ENCODE measurements at places on chromosomes 12 and 14.

GRCh38 chr12:99455350-99456035 lies 192.1 kb upstream of the GARIN6 start:
- DNase-seq = no peak

- DNase-seq = no peak
These were observed at the start of gene INHBE for GRCh38 chr12:57454566-57455373. INHBE (plus strand) TSS chr12:57455307; CDS start chr12:57455537, 230 bp downstream.

GRCh38 chr12:88955531-88955930 lies 375.3 kb upstream of the KITLG start:
- no peak for DNase-seq

- no peak for DNase-seq
These were observed 171.0 kb upstream of the HIF1A start for GRCh38 chr14:61524211-61524806.

GRCh38 chr14:21025371-21026273 lies 761 bp upstream of the NDRG2 start:
- DNase-seq = no peak

GRCh38 chr12:99695050-99695449 lies 47.5 kb downstream of the GARIN6 start:
- DNase-seq = no peak

DNA sequence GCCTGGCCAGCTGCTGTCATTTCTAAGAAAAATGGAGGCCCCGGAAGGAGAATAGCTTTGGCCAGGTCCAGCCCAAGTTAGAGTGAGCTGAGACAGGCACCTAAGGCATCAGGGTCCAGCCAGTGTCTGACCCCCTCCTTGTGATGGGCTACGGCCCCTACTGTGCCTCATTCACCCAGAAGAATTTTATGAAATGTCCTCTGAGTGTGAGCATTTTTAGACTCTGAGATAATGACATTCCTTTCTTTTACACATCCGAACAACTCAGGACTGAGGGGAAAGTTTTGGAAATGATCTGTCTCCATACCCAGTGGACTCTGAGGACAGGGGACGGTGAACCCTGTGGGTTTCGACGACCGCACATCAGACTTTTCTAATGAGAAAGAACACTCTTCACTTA lies 50.4 kb downstream of the SLC24A4 start:
- DNase-seq = no peak

- no peak for DNase-seq
These were observed 210.4 kb downstream of the ANO6 start for GRCh38 chr12:45426294-45426693.

DNA sequence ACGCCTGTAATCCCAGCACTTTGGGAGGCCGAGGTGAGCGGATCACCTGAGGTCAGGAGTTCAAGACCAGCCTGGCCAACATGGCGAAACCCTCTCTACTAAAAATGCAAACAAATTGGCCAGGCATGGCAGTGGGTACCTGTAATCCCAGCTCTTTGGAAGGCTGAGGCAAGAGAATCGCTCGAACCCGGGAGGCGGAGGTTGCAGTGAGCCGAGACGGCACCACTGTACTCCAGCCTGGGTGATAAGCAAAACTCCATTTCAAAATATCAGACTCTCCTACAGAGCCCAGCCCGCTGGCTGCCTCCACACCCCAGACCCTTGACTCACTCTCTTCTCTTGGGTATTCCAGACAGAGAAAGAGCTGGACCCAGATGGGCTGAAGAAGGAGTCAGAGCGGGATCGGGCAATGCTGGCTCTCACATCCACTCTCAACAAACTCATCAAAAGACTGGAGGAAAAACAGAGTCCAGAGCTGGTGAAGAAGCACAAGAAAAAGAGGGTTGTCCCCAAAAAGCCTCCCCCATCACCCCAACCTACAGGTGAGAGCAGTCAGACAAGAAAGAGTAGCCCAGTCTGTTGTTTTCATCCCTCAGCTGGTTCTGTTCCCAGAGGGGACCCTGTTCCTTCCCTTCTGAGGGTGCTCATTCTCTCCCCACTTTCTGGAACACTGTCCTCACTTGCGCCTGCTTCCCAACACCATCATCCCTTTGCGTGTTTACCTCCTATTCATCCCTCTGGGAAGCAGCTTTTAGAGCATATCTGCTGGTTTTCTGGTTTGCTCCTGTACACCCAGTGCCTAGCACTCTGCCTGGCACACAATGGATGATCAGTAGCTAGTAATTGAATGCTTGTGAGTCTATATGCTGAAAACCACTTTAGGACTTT lies 19.7 kb downstream of the AGAP2 start:
- DNase-seq = no peak

DNA sequence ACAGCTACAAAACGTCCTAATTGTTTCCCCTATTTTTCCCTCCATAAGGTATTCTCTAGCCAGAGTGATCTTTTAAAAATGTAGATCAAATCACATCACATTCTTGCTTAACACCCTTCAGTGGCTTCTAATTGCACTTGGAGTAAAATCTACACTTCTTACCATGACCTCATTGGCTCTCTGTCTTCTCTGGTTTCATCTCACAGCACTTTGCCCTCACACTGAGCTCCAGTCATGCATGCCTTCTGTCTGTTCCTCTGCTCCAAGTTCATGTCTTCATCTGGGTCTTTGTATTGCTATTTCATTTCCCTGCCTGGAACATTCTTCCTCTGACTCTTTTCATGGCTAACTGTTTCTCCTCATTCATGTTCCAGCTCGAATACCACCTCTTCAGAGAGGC lies 220.4 kb upstream of the GARIN6 start:
- DNase-seq = no peak

DNA sequence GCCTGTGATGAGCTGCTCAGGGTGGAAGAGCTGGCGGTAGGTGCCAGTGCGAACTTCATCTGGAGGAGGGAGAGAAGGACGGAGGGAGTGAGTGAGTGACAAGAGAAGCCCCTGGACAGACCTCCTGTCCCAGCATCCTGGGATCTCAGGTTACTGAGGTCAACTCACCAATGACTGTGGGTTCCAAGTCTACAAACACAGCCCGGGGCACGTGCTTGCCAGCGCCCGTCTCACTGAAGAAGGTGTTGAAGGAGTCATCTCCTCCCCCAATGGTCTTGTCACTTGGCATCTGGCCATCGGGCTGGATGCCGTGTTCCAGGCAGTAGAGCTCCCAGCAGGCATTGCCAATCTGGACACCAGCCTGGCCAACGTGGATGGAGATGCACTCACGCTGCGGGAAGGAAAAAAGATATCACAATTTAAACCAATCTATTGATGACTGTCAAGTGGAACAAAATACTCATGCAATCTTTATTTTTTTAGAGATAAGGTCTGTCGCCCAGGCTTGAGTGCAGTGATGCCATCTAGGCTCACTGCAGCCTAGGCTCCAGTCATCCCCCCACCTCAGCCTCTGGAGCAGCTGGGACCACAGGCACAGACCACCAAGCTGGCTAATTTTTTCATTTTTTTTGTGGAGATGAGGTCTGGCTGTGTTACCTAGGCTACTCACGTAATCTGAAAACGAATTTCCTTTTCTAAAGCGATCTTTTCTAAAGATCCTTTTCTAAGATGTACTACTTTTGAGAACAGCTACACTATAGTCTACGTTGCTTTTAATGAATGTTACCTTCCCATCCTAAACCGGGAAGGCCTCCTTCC lies 1.7 kb downstream of the TUBA1B start:
- DNase-seq = no peak

DNA sequence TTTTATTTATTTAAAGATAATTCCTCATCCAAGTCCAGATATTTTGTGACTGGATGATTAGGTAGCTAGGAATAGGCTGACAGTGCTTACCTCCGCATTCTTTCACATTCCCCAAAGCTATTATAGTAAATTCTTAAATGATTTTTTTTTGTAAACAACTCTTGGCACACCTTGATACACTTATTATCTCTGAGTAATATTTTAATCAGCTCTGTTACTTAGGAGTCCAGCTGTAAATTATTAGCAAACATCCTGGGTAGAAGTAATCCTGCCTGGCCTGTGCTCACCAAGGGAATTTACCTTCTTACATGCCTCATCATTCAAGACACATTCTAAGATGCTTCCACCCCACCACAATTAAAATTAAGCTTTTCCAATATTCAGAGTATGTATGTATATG lies 186.1 kb downstream of the SLC2A13 start:
- no peak for DNase-seq

- DNase-seq = no peak
These were observed 20.0 kb downstream of the C12orf76 start for GRCh38 chr12:110028323-110028722.

DNA sequence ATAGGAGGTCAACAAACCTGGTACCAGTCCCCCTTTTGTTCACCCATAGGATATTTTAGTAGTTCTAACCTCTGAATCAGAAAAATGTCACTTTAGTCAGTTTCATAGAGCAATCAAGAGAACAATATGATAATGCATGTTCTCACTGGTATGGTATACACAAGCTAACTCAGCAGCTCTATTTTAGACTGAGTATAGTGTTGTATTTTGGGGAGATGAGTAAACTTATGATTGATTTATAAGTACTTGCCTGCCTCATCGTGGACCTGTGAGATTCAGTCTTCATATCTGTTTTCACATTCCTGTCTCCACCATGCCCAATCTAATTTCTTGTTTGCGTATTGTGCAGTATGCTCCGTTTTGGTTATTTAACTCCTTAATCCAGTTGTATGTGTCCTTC lies 20.9 kb downstream of the COX16 start:
- no peak for DNase-seq

DNA sequence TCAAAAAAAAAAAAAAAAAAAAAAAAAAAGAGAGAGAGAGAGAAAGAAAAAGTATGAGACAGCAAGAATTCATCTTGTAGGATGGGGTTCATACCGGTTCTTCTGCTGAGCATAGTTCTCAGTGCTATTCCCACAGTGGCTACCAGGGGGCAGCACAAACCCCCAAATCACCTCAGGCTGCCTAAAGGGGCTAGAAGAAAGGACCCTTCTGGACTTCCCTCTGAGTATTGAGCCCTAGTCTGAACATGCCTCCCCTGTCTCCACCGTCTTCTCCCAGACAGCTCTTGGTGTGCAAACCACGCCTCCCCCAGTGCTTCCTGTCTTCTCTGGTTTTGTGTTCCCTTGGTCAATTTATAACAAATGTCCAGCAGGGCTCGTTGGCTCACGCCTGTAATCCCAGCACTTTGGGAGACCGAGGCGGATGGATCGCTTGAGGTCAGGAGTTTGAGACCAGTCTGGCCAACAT lies 31.3 kb upstream of the SMUG1 start:
- DNase-seq = no peak

DNA sequence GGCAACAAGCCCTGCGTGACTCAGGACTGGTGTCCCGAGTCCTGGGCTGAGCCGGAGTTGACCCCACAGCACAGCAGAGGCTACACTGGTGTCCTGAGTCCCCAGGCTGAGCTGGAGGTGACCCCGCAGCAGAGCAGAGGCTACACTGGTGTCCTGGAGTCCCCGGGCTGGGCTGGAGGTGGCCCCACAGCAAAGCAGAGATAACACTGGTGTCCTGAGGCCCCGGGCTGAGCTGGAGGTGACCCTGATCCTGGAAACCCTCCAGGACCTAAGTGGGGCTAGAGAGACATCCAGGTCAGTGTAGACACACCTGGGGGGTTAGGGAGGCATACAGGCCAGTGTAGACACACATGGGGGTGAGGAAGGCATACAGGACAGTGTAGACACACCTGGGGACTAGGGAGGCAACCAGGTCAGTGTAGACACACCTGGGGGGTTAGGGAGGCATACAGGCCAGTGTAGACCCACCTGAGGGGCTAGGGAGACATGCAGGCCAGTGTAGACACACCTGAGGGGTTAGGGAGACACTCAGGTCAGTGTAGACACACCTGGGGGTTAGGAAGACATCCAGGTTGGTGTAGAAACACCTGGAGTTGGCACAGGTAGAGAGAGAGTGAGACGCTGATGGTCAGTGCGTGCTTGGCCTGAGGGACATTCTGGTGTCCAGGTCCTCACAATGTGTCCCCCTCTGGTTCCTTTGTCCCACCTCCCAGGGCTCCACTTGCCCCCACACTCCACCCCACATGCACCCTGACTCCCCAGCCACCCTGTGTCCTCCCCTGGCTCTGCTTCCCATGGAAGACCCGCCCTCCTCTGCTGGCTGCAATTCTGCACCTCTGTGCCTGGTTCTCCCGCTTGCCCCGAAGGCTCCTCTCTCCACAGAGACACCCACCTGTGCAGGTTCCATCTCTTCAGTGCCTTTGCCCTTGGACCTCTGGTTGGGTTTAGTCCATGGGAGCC lies 321.6 kb upstream of the SFSWAP start:
- no peak for DNase-seq

DNA sequence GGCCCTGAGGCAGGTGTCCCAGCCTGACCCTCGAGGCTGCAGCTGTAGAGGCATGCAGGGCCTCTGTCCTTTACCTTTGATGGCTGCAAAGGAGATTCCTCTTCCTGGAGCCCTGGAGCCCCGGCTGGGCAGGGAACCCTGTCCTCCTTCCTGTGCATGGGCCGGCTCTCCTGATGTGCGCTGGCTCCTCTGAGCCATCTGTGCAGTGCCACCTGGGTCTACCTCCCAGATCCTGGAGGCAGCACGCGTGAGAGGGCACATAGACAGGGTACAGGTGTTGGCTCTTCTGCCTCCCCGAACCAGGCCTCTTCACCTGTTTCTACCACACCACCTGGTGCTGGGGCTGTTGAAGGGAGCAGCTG lies 115.1 kb downstream of the BEGAIN start:
- DNase-seq = no peak

Data from activated CD4-positive, CD25-positive, alpha-beta regulatory T cell (primary cell).